ENCODE measurements at places on chromosomes 2 and 18.
A peak's percentile ranks its signal among the peaks of the same experiment; 100 is the strongest.

- no peak for DNase-seq
These were observed 49.3 kb downstream of the GLS start for GRCh38 chr2:190929919-190930318.

GRCh38 chr2:157866202-157866601, 9.9 kb downstream of the ACVR1 start:
- no peak for DNase-seq

DNA sequence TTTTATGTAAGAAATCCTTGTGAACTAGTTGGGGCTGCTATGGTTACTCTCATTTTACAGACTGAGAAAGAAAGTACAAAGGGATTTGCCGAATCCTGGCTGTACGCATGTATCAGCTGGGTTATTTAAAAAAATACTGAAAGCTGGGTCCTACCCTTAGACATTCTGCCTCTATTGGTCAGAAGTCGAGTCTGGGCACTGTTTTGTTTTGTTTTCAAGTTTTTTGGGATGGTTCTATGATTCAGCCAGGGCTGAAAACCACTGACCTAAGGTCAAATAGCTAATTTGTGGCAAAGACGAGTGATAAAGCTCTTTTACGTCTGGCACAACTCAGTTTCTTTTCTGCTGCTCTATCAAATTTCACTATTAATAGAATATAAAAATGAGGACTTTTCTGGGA, 5.9 kb upstream of the SLC8A1 start:
- DNase-seq: no peak

GRCh38 chr2:135903650-135904049, 27.4 kb upstream of the MCM6 start:
- DNase-seq: no peak

GRCh38 chr2:64391424-64391823, 62.5 kb upstream of the LGALSL start:
- no peak for DNase-seq

DNA sequence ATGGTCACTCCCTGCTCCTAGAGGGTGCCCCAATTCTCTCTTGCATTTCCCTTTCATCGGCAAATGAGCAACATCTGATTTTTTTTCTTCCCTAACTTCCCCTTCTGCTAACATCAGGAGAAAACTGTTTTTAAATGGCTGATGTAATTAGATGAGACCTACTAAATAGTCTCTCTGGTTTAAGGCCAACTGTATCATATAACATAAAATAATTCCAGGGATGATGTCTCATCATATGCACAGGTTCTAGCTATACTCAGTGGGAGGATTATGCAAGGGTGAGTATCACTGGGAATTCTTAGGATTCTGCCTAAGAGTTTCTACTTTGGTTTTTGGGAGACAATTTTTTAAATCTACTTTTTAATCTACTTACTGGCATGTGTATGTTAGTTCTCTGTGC, 193.4 kb downstream of the PARD3B start:
- DNase-seq: no peak

GRCh38 chr2:135951041-135951583, 34.3 kb downstream of the DARS1 start:
- DNase-seq: no peak

DNA sequence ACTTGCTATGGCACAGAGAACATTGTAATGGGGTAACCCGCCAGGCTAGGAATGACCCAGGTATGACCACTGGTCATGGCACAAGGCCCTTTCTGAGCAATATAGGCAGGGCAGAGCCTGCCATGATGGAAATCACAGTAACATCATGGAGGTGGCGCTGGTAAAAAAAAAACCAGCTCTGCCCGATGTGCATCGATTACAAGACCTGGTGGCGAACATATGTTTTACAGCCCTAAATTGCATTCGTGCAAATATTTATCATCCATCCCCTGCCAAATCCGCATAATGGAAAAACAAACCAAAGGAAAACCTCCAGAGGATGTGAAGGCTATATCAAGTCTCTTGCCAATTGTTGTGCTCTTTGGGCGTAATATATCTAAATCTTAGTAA, 60.6 kb downstream of the SEMA4F start:
- no peak for DNase-seq

GRCh38 chr2:29806461-29806860, 114.9 kb downstream of the ALK start:
- no peak for DNase-seq

DNA sequence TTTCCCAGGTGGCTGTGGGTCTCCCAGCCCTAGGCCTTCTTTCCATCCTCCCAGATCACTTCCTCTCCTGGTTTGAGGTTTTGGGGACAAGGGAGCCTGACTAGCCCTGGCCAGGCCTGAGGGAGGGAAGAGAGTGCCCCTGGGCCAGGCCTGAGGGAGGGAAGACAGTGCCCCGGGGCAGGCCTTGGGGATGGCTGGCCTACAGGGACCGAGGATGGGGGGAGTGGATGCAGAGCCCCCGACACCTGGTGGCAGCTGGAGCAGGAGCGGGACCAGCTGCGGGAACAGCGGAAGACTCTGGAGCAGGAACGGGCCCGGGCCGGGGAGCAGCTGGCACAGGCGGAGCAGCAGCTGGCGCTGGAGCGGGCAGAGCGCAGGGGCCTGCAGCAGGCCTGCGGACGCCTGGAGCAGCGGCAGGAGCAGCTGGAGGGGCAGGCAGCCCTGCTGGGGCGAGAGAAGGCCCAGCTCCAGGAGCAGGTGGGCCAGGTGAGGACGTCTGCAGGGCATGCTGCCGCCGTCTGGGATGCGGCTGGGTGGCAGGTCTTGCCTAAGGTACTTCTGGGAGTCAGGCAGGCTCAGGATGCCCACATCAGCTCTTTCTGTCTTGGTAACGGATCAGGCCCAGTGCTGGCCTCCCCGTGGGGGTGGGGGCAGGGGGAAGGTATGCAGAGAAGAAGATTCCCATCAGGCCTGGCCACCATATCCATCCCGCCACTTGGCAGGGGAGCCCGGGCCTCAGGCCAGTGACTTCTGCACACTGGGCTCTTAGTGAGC, 29.2 kb downstream of the CROCC2 start:
- no peak for DNase-seq

GRCh38 chr2:62204998-62205496, 9.1 kb downstream of the B3GNT2 start:
- no peak for DNase-seq

GRCh38 chr2:237281836-237282306, 132.1 kb downstream of the COL6A3 start:
- no peak for DNase-seq

GRCh38 chr2:2590841-2591541, 259.9 kb upstream of the MYT1L start:
- DNase-seq: no peak

GRCh38 chr18:73691118-73691517, 456.5 kb downstream of the FBXO15 start:
- DNase-seq: no peak

- DNase-seq: no peak
These were observed 111.9 kb downstream of the TFCP2L1 start for GRCh38 chr2:121173112-121173511.

- DNase-seq: no peak
These were observed 110.0 kb upstream of the EPAS1 start for GRCh38 chr2:46187112-46187618.

- no peak for DNase-seq
These were observed 50.0 kb downstream of the AP1S3 start for GRCh38 chr2:223787358-223787757.

- peak; percentile 2 for DNase-seq
These were observed 994.7 kb upstream of the POU3F3 start for GRCh38 chr2:103859238-103859637.

DNA sequence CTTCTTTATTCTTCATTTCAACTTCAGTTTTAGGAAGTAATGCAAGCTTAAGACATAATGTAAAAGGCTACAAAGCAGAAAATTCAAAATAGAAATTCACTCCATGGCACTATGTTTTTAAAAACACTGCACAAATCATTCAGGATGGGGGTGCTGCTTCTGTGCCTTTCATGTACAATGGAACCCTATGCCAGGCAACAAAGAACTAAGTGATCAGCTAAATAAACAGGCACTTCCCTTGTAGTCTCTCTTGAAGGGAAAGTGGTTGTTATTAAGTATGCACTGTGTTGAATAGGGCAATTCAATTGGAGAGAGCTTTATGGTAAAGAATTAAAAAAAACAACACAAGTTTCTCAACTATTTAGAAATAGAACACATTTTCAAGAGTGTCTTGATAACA, 10.9 kb upstream of the ERBB4 start:
- no peak for DNase-seq

DNA sequence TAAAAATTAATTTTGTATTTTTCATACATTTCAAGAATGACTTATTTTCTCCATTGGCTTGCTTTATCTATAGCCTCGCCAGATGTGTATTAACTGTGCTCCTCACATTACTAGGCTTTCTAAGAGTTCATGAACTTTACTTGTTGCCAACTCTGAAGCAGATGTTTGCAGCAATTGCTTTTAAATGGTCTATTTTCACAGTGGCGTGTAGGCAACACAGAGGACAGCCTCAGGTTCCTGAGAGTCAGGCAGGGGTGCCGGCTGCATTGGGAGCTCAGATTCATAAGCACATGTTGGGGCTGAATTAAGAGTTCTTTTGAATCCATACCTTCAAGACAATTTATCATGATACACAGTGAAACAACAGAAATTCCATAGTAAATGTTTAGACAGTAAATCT, 179.2 kb upstream of the PXDN start:
- DNase-seq: no peak

DNA sequence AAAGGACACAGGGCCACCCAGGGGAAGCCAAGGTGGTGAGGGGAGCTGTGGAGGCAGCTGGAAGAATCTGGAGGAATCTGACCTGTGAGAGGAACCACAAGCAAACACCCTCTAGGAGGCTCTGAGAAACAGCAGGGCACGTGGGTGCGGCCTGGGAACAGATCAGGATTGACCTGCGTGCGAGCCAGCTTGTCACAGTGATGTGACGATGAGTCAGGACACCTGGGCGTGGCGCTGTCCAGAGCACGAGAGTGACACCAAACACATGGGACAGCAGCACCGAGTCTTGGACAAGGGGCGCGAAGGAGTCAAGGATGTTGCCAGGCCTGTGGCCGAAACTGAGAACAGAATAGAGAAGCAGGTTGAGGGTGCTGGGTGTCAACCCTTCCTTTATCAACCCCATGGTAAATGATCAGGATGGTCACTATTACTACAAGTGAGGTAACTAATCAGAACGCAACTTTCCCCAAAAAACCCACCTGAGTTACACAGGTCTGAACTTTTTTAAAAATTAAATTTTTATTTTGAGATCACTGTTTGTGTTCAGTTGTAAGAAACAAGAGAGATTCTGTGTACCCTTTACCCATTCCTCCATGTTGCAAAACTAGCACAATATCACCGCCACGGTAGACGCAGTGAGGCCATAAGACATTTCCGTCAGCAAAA, 637 bp upstream of the SFT2D3 start:
- DNase-seq: peak; percentile 87

GRCh38 chr2:239337122-239337876, 63.5 kb downstream of the HDAC4 start:
- no peak for DNase-seq

DNA sequence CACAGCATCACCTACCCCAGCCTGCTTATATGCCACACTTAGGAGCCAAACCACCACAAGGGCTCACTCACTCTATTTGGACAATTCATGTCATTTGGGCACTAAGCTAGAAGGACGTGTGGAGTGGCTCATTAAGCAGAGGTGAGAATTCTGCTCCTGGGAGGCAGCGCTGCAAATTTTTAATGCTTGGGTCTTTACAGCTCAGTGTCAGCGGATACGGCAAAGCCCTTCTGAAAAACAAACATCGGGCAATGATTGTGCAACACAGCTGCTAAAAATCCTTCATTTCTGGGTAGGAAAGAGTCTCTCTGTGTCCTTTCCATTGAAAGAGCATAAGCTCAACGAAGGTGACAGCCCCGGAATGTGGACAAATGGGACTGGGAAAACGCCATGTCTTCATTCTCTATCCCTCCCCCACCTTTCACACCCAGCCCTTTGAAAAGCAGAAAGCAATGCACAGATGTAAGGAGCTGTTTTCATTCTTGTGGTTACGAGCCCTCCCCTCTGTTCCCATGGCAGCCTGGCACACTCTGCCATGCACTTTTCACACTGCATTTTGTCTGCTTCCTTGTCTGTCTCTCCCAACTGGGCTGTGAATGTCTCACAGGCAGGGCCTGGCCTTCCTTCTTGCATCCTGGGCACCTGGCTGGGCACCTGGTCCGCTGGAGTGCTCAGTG, 16.0 kb downstream of the TMEM177 start:
- no peak for DNase-seq

DNA sequence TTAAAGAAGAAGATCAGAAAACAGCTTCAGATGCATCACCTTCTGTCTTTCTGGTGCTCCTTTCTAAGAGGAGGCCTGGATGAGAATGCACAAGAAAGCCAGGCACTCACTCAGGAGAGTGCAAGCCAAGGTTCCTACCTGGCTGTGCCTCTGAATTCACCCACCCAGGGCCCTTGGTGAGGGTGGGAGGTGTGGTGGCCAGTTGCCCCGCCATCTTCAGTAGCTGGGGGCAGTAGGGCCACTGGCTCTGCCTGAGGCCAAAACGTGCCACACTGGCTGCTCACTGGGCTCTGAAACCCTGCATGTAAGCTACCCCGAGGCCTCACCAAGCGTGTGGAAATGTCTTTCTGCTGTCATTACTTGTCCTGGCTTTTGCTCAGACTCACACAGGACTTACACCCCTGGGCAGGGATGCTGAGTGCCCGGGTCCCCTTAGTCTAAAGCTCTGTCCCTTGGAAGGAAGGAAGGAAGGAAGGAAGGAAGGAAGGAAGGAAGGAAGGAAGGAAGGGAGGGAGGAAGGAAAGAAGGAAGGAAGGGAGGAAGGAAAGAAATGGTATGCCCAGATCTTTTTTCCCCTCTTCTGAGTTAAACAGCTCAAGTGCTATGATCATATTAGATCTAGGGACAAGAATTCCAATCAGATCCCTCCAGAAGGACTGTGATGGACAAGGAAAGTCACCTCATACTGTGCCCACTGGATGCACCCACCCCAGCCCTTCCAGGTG, 8.5 kb upstream of the LBH start:
- DNase-seq: no peak

DNA sequence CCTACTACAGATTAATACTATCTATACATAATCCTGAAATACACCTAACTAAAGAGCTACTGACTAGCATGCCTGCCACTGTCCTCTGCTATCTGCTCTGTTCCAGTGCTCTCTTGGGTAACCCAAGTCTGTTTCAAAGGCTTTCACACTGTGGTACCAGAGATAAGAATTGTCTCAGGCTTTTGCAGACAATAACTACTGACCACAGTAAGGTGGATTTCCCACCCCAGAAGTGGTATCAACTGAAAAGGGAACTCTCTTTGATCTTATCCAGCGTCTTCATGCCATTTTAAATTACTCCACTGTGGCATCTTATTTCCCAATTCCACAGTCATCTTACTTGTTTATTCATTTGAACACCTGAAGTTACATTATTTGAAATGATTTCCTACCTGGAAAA, 190.2 kb downstream of the IKZF2 start:
- no peak for DNase-seq

GRCh38 chr2:54497763-54498680, 41.9 kb downstream of the SPTBN1 start:
- no peak for DNase-seq
